ENCODE measurements at places on chromosomes 13 and 19.

DNA sequence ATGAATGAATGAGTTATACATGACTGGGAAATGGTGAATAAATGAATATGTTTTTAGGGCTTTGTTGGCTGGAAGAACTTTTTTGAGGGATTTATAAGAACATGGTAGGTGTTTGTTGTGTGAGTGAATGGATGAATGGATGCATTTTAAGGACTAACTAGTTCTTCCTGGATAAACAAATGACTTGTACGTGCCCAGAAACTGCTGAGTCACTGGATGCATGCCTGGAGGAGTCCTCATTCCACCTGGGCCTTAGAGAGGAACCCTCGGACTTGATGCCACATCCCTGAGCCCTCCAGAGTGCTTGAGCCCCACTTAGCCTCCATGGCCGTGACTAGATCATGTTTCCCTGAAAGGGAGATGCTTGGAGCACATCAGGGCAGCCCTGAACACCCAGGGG, 153.4 kb downstream of the DPF1 start:
- peak; percentile 13 for DNase-seq

DNA sequence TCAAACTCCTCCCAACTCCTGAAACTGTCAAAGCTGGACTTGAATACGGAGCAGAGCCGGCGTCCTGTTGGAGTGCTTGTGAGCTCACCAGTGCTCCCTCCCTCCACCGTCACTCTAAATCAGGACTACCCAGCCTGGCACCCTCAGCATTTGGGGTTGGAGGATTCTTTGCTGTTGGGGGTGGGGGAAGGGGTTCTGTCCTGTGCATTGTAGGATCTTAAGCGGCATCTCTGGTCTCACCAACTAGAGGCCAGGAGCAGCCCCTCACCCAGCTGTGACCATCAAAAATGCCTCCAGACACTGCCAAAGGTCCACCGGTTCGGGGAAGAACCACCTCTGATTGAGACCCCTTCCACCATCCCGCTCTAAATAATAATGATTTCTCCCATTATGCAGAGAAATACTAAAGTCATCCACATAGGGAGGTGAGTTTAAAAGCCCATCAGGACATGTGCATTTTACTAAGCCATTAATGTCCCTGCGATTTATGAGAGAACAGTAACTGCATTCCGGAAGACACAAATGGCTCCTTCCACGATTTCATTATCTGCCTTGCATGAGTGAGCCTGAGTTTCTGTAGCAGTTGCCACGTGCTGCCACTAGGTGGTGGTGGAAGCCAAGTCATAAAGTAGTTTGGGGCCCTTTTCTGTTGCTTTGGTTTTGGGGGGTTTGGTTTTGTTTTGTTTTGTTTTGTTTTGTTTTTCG, 16.1 kb upstream of the USP29 start:
- DNase-seq, result peak; percentile 16

DNA sequence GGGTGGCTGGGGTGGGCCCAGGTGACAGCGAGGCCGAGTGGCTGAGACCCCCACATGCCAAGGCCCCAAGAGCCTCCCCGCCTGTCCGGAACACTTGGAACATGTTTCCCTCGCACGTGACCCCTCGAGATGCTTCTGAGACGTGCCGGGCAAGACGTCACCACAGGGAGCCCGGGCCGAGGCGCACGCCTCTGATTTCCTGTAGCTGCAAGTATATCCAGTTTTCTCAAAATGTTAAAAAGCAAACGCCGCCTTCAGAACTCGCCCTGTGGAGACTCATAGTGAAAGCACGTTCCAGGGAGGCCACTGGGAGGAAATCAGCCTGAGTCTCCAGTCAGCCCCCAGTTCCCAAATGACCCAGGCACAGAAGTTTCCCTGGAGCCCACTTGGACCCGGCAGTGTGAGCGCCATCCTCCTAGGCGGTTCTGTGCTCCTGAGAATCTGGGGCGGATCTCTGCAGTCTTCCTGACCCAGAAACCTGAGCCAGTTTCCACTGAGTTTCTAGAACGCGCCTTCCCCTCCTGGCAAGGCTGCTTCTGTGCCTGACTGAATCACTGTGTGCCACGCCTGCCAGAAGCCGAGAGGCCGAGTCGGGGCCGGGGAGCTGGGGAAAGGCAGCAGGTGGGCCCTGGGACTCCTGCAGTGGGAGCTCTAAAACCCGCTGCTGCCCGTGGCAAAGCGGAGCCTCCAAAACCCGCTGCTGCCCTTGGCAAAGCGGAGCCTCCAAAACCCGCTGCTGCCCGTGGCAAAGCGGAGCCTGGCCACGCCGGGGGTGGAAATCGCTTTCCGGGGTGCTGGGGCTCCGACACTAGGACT, 179.3 kb downstream of the KDM4B start:
- no peak for DNase-seq

GRCh38 chr19:28990522-28990921, 222.4 kb downstream of the UQCRFS1 start:
- DNase-seq, result no peak

- DNase-seq, result no peak
Measured at GRCh38 chr13:89900104-89900765, 1447.3 kb upstream of the MIR17HG start.

- peak; percentile 51 for DNase-seq
Measured at GRCh38 chr19:56110515-56111448, 10.3 kb downstream of the ZNF787 start.

DNA sequence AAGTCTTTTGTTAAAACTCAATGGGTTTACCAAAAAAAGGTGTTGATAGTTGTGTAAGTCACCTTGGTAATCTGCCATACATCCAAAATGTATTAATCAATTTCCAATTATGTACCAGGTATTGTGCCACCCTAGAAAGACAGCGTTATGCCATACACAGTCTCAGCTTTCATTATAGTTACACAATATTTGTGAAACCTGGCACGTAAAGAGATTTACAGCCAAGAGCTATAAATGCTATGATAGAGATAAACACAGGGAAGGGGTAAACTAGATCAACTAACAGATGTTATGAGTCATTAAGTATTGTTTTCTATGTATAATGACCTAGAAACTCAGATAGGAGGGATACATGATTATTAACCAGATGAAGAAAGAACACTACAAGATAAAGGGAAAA, 725.6 kb upstream of the SLITRK5 start:
- no peak for DNase-seq

GRCh38 chr13:110418944-110419343, 111.9 kb downstream of the COL4A2 start:
- DNase-seq, result no peak

DNA sequence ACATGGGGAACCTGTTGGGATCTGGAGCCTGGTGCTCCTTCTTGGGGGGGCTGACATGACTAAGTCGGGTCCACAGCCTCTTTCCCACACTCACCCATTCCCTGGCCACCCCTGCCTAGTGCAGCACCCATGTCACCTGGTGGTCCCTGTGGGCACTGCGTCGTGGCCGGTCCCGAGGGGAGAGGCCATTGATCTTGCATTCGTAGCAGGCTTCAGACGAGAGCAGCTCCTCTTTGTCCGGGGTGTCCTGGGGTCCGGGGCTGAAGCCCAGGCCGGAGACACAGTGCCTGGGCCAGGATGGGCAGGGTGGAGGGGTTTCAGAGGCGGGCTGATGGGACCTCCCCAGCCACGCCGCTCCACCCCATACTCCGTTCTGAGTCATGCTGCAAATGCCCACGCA, 19.4 kb downstream of the CCL25 start:
- no peak for DNase-seq

- DNase-seq, result no peak
Measured at GRCh38 chr13:99293178-99293577, 14.0 kb downstream of the GPR183 start.

DNA sequence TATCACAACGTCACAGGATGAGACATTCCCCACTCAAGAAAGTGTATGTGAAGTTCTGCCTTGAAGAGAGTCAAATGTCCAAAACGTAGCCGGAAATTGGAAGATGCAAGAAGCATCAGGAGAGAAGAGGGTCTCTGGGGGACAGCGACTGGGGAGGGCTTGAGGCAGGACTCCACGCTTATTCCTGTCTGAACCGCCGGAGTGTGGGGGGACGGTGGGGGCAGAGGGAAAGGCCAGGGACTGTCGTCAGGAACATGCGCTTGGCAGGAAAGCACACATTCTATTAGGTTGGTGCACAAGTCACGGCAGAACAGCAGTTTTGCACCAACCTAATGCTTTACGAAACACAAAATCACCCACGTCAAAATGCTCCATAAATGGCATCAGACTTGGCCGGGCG, 95.3 kb upstream of the TM9SF2 start:
- DNase-seq, result no peak

DNA sequence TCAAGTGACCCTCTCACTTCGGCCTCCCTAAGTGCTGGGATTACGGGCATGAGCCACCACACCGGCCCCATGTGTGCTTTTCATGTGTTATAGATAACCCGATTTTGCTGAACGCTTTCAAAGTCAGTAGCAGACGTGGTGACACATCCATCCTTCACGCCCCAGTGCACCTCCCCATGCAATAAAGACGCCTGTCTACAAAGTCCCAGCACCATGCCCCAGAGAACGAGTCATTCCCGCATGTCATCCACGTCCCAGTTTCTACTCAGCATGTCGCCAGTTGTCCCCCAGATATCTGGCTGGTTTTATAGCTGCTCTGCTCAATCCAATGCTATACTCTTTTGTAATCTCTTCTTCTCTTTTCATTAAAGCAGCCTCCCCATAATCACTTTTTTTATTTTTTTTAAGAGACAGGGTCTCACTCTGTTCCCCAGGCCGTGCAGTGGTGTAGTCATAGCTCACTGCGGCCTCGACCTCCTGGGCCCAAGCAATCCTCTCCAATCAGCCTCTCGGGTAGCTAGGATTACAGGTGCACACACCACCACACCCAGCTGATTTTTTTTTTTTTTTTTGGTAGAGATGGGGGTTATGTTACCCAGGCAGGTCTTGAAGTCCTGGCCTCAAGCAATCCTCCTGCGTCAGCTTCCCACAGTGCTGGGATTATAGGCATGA, 42.5 kb downstream of the DNM2 start:
- peak; percentile 96 for DNase-seq

DNA sequence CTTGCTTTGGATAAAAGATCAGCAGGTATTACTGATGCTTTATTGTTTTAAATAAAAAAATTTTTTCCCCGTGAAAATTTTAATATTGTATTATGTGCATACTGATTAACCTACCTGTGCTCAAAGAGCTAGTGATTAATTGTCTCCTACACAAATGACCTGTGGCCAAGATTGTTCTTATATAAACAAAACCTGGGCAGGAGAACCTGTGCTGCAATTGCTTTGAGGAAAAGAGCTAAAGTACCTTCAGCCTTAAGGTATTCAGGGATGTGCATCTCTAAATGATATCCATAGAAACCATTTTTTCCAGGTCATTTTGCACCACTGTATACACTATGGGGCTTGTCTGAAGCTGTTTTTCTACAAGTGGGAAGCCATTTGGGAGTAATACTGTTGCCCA, 1.2 kb downstream of the FRY start:
- no peak for DNase-seq

DNA sequence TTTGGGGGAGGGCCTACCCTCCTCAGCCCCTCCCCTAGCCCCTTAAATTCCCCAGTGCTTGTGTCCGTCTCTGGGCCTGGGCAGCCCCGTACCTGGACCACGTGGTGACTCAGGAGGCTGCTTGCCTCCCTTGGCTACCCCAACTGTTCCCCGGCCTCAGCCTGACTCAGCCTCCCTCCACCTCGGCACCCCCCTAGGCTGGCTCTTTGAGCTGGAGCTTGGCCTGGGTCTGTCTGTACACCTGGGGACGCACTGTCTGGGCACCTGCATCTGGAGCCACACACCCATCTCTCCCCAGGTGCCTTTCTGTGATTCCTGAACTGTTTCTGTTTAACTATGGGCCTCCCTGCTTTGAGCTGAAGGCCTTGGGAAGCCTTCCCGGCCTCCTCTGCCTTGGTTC, 1.8 kb upstream of the KLK14 start:
- DNase-seq, result no peak

GRCh38 chr19:35436477-35437405, 11.3 kb upstream of the FFAR2 start:
- peak; percentile 22 for DNase-seq

- no peak for DNase-seq
Measured at GRCh38 chr19:30387311-30388115, 15.3 kb downstream of the ZNF536 start.

DNA sequence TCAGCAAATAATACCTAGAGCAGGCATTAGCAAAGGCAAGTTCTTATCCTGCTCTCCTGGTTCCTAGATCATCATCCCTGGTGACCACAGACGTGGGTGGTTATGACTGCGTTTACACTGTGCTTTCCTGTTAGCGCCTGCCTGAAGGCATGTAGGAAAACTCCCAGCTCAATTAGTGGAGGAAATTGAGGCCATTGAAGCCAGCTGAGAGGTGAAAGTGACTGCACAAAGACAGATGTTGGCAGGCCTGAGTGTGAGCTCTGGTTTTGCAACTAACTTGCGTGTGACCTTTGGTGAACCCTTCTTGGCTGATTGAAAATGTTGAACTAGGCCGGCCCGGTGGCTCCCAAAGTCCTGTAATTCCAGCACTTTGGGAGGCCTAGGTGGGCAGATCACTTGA, 17.5 kb upstream of the NWD1 start:
- DNase-seq, result no peak

GRCh38 chr13:73901324-73902068, 232.7 kb downstream of the KLF12 start:
- no peak for DNase-seq

DNA sequence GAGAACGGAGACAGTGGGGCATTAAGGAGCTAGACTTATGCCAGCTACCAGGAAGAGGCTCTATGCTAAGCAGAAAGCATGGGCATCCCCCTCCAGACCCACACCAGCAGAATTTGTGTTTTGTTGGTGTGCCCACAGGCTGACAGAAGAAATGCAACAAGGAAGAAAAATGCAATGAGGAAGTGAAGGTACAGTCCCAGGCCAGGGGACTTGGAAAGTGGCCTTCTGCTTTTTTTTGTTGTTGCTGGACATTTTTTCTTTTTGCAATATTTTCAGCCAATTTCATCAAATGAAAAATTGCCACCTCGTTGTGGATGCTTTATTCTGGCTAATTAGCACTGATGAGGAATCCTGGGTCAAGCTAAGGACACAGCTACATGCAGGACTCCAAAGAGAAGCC, 167.7 kb downstream of the TSHZ3 start:
- DNase-seq, result no peak

Data from RCC 7860 (cell line).